ENCODE measurements at places on chromosomes 6 and 20.

DNA sequence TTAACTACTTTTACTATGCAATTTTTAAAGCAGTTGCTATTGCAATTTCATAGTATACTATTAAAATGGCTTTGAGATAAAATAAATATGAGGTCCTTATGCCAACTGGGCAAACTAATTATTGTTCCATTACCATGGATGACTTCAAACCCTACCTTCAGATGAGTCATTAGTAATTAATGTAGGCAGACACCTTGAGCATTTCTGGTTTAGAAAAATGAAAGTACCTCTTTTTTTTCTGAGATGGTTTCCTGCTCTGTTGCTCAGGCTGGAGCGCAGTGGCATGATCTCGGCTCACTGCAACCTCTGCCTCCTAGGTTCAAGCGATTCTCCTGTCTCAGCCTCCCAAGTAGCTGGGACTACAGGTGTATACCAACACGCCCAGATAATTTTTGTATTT, 11.9 kb downstream of the ASF1A start:
- DNase-seq = no peak

DNA sequence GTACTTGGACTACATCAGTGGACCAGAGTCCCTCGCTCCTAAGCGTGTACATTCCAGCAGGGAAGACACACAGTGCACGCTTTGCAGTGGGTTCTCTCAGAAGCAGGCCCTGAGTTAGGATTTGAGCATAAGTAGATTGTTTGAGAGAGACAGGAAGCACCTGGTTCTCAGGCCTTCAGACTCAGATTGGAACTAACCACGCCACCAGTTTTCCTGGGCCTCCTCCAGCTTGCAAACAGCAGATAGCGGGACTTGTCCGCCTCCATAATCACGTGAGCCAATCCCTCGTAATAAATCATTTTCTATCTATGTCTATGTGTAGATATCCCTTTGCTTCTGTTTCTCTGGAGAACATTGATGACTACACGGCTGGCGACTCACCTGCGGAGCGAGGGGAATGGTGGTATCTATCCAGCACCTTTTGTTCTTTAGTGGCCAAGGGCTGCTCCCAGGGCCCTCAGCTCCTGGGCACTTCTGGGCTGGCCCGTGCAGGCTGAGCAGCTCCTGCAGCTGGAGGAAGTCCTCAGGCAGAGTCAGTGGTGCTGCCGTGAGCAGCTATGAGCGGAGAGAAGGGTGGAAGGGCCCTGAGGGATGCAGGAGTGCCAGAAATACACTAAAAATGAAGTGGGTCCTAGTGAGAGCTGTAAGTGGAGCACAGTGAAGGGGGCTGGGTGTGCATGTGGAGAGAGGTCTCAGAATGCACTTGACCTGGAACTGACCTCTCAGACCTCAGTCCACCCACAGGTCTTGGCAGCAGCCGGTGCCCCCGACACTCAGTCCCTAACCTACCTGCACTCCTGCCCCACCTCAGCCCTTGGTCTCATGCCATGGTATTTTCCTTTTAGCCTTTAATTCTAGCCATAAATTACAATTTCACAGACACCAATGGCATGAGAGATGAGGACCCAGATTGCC, 76.9 kb downstream of the STK35 start:
- DNase-seq = no peak

- no peak for DNase-seq
Measured at GRCh38 chr6:22056398-22056797, 240.4 kb downstream of the PRL start.

GRCh38 chr20:58850693-58851174, at the start of gene GNAS-AS1:
GNAS-AS1 (minus strand) TSS chr20:58850902.
- no peak for DNase-seq

GRCh38 chr20:6705106-6705766, 62.2 kb upstream of the BMP2 start:
- no peak for DNase-seq

DNA sequence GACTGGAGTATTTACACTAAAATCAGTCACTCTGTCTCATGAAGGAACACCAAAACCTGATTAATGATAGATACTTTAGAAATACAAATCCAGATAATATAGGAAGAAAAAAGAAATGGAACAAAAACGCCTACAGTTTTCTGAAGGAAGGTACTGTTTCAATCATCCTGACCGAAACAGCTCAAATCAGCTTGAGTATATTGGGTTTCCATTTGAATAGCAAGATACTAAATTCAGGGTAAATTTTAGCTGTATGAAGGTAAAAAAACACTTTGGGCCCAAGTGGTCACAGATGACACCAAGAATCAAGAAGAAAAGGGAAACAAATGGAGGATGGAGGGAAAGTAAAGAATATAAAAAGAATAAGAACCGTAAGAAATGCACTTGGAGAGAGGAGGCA, 6.9 kb downstream of the ZSCAN23 start:
- DNase-seq = no peak

- DNase-seq = no peak
Measured at GRCh38 chr6:129490521-129491255, 219.3 kb downstream of the ARHGAP18 start.

GRCh38 chr20:52590100-52590499, 382.1 kb upstream of the TSHZ2 start:
- DNase-seq = no peak

- no peak for DNase-seq
Measured at GRCh38 chr6:26122402-26122792, 35.2 kb downstream of the HFE start.

DNA sequence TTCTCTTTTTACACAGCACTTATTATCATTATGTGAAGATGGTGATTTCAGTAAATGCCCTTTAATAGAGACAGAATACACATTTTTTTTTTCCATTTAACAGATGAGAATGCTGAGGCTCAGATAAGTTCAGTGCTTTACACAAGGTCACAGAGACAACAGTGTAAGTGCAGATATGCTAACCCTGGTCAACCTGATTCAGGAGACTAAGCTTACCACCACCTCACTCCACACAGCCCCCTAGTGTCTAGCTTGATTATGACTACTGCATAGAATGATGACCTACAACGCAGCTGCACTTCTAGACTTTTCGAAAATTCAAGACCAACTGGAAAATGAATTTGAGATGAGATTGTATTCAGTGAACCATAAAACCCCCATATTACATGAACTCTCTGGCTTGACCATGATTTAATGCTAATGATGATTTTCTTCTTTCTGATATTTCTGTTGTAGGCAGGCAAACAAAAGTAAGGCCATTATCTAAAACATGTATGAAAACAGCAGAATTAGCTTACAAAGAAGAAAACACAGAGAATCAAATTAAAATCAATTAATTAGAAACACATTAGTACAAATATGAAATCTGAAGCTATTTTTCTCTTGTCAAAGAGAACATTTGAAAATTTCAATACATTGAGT, 212.1 kb upstream of the PHACTR1 start:
- DNase-seq = no peak

GRCh38 chr20:55701467-55701866, 303.9 kb downstream of the CBLN4 start:
- DNase-seq = no peak

DNA sequence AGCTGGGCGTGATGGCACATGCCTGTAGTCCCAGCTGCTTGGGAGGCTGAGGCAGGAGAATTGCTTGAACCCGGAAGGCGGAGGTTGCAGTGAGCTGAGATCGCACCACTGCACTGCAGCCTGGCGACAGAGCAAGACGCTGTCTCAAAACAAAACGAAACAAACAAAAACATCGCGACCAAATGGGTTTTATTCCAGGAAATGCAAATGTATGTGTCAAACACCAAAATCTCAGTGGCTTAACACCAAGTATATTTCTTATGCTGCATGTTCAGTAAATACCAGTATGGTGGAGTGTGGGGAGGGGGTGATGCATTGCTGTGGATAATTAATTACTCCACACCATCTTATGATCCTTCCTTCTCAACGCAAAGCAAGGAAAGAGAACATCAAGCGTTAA, 28.1 kb downstream of the ACTR5 start:
- no peak for DNase-seq

GRCh38 chr6:23503173-23503572, 622.8 kb upstream of the NRSN1 start:
- no peak for DNase-seq

- DNase-seq = no peak
Measured at GRCh38 chr6:3350252-3350796, 91.6 kb downstream of the PSMG4 start.

- DNase-seq = no peak
Measured at GRCh38 chr6:136410201-136411024, 120.8 kb upstream of the BCLAF1 start.

DNA sequence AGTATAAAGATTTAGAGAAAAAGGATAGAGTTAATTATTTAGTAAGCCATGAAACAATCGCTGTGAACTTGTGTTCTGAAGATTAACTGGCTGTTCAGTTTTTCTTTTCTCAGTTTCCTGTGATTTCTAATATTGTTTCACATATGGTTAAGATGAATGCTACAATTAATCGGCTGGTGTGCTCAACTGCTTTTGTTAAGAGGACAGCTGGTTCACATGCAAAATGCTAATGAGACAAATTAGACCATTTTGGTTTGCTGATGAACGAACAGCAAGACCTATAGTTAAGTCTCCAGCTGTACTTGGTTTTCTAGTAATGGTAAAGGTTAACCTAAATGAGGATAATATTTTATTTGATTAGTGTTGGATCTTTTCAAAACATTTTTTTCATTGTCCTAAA, 10.8 kb upstream of the NHSL1 start:
- no peak for DNase-seq

DNA sequence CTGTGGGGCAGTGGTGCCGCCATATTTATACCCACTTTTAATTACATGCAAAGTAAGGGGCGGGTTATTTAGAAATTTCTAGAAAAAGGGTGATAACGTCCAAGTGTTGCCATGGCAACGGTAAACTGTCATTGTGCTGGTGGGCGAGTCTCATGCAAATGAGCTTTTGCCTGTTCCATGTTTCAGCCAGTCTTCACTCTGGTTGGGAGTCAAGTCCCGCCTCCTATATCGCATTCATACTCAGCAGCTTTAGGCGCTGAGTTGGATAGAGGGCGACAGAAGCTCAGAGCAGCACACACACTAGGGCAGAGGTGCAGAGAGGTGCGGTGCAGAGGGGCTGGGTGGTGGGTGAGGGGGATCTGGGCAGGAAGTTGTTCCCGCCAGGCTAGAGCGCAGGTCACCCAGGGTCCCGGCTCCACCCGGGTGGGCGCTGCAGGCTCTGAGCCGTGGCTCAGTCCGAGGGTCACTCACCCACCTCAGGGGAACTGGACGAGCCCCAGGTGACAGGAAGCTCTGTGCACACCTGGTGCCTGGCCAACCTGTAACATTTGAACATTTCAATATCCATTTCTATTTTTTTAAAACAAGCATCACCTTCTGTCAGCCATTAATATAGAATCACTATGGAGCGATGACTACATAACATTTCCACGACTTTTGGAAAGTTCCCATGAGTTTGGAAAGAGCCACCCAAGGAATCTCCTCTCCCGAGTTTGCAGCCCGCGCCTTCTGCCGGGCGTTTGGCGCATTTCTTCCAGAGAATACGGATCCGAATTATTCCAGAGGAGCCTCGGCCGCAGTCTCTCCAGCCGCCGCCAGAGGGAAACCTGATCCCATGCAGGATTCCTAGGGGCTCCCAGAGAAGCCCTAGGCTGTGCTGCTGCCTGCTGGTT, 89.1 kb upstream of the PHACTR3 start:
- DNase-seq = peak; percentile 26

- DNase-seq = no peak
Measured at GRCh38 chr20:137668-138490, 4.5 kb upstream of the DEFB126 start.

- DNase-seq = no peak
Measured at GRCh38 chr6:157674061-157674460, 149.0 kb upstream of the SNX9 start.

Measured in NCI-H2107 (cell line).